ENCODE measurements at places on chromosomes 5 and 9.
A peak's percentile ranks its signal among the peaks of the same experiment; 100 is the strongest.

DNA sequence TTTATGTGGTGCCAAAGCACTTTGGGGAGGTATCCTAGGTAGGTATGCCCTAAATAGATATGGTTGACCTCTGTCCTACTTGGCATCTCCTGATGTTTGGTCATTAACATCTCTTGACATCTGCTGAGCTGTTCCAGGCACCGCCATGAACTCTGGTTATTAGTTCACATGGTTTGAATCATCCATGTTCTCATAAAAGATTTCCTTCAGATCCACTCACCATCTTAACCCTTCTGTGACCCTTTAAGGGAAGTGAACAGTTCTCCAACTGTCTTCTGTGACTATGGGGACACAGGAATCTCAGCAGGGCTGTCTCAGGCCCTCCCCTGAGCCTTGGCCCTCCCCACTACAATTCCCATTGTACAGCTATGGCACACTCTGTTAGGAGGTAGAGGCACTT, 167.7 kb downstream of the CDH6 start:
- peak; percentile 71 for DNase-seq

DNA sequence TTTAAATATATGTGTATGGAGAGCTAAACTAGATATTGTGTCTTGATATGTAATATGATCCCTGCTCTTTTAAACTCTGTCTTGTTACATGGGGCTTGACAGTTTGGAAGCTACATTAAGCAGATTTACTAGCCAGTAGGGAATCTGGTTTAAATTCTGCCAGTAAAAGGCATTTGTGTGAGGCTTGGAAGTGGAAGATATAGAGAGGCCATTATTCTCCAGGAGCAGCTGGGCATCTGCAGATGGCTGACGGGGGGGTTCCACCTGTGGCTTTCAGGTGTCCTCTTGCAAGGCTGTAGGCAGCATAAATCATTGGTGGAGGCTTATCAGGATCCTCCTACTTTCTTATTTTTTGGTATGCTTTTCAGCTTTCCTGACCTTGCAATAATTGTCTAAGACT, 179.1 kb upstream of the FBXL7 start:
- no peak for DNase-seq

DNA sequence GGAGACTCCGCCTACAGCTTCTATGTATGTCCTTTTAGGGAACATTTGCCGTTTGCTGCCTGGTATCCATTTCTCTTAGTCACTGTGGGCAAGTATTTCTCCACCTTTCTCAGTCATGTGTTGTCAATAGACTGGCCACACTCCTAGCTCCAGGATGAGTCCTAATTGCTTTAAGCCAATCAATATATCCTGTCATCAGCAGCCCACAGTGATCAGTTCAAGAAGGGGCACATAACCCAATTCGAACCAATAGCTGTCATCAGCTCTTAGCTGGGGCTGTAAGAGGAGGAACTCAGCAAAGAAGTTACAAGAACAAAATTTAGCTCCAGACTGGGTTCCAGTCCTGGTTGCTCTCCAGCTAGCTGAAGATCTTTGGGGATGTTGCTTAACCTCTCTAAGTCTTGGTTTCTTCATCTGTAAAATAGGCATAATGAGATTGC, 70.7 kb upstream of the MAN2A1 start:
- DNase-seq, result no peak

GRCh38 chr5:20601678-20602100, 613.7 kb upstream of the CDH18 start:
- DNase-seq, result peak; percentile 72
